ENCODE measurements at places on chromosomes 3 and 15.

GRCh38 chr3:41327718-41328117 lies 128.4 kb downstream of the CTNNB1 start:
- no peak for DNase-seq

DNA sequence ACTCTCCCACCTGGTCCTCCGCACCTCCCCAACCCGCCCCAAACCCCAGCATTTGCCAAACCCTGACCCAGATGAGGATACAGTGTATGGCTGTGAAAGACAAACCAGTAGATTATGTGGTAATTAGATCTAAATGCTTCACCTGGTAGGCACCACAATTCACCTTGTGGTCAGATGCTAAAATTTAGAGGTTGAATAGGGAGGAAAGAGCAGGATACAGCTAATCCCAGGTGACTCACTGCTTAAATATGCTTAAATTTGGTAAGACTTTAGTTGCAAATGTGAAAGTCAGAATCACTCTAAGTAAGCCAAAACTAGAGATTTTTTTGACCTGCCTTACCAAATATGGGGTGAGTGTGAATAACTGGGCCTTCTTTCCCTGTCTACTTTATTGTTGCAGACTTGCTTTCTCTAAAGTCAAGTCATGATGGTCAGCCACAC lies 105.5 kb downstream of the MME start:
- no peak for DNase-seq

DNA sequence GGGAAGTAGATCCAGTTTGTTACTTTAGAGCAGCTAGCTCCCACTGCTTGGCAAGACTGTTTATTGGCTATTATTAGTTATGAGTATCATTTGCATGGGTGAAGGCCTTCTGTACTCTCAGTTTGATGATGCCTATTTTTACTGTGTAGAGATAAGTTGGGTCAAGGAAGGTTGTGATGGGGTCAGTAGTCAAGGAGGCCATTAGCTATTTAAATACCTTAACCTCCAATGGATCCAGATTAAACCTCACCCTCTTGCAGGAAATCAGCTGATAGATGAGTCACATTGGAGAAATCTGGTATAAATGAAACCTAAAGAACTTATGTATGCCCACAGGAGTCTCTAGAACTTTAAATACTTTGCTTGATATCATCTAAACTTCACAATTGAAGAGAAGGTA lies 45.0 kb downstream of the THBS1 start:
- no peak for DNase-seq

GRCh38 chr15:73370151-73370550 lies 1.4 kb upstream of the HCN4 start:
- no peak for DNase-seq

GRCh38 chr3:16272588-16272987 lies 7.6 kb downstream of the OXNAD1 start:
- no peak for DNase-seq

DNA sequence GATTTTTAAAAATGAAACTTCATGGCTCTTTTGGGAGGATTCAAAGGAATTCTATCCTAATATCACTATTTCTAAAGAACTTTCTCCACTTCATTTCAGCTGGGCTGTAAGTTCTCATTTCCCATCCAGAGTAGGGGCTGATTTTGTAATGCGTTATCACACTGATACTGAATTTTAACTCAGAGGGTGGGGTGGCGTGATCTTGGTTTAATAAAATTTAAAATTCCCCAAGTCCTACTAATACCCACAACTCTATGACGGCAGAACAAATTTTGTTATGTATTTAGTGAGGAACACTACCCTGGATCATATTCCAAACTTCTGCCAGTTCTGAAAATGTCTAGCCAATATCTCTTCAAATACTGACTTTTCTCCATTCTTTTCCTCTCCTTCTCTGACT lies 92.7 kb downstream of the ASB7 start:
- no peak for DNase-seq

DNA sequence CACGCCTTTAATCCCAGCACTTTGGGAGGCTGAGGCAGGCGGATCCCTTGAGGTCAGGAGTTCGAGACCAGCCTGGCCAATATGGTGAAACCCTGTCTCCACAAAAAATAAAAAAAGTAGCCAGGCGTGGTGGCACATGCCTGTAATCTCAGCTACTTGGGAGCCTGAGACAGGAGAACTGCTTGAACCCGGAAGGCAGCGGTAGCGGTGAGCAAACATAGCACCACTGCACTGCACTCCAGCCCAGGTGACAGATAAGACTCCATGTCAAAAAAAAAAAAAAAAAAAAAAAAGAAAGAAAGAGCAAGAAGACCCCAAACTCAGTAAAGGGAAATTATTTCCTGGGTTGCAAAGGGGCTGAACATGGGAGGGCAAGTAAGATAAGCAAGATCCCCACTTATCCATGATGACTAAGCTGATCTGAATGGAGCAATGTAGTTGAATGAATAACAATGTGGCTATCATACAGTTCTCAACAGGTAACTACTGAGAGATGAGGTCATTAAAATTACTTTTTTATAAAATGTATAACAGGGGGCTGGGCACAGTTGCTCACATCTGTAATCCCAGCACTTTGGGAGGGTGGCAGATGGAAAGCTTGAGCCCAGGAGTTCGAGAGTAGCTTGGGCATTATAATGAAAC lies 46.0 kb downstream of the RBM15B start:
- no peak for DNase-seq

- no peak for DNase-seq
Observed at GRCh38 chr3:56089739-56090138, 378.5 kb downstream of the ERC2 start.

- no peak for DNase-seq
Observed at GRCh38 chr15:55868707-55869106, 124.7 kb downstream of the NEDD4 start.

DNA sequence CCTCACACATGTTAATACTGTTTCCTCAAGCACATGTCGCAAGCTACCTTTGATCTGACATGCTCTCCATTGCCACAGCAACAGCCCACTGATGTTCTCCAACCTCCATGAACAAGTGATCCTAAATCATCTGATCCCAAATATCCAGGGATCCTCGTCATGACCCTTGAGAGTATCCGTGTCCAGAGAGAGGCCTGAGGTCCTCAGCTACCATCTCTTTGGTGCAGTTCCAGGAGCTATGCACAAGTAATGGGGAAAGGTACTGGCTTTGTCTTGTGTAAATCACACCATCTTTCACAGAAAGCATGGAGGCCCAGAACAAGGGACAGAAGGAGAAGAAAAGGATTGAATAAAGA lies 2.4 kb downstream of the GCSAM start:
- no peak for DNase-seq

DNA sequence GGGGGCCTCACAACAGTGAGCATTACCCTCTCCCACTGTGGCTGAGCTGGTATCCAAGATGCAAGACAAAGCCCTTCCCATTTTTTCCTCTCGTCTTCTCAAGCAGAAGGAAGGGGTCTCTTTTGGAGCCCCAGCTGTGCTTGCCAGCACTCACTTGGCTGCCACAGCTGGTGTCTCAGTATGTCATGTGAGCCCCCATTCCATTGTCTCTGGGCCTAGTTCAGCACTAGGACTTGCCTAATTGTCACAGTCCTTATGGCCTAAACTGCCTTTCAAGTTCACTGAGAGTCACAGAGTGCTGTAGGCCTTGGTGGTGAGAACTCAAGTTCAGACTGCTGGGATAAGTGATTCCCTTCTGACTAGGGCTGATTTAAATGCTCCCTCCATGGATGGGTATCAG lies 89.8 kb downstream of the ARHGEF26 start:
- DNase-seq: no peak

DNA sequence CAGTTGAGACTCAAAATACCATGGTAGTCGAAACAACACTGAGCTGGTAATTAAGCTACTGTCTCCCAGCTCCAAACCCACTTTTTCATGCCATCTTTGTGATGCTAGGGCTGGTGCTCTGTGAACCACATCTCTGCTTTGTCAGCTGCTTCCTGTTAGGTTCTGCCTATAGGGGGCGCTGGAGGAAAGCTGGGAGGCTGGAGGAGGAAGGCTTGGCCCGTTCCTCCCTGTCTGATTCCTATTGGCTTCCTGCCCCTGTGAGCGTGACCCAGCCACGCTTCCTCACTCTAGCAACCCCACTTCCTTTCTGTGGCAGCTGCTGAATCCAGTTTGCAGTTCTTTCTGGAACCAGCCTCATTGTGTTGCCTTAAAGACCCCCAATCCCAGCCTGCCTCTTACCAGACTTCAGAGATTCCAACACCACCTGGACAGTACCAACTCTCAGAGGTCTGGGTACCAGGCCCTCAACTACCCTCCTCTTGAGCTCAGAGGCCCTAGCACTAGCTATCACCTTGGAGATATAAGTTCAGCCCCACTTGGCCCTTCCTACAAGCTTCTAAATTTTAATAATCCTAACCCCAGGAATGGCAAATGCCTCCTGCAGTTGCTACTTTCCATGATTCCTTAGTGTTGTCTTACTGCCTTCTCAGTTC lies 120.9 kb downstream of the ERC2 start:
- no peak for DNase-seq
